ENCODE measurements at places on chromosomes 7 and 10.

DNA sequence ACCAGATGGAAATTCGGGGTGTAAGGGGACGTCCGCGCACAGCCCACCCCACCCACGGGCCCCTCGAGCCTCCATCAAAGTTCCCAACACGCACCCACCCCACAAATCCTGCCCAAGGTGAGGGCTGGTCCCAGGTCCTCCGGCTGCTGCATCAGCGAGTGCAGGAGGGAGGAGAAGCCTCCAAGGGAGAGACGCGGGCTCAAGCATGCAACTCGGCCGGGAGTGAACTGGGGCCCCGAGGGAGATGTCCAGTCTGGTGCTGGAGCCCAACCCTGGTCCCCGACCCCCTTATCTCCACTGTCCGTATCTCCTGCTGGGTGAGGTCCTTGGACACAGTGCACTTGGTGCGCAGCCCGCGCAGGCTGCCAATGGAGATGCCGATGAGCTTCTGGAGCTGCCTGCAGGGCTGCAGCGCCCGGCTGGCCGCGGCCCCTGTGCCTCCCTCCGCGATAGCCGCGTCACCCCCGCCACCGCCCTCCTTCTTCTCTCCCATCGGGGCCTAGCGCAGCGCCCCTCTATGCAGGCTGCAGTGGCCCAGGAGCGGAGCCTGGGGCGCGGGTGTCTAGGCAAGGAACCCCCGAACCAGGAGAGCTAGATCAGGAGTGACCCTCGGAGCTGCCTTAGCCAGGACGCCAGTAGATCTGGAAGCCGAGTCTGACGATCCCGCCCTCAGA, 489.2 kb downstream of the ZNF33B start:
- no peak for DNase-seq

GRCh38 chr7:117010375-117011133, 57.3 kb downstream of the ST7 start:
- peak; percentile 68 for DNase-seq

- DNase-seq = no peak
Observed at GRCh38 chr7:37265006-37265405, 183.7 kb downstream of the ELMO1 start.

DNA sequence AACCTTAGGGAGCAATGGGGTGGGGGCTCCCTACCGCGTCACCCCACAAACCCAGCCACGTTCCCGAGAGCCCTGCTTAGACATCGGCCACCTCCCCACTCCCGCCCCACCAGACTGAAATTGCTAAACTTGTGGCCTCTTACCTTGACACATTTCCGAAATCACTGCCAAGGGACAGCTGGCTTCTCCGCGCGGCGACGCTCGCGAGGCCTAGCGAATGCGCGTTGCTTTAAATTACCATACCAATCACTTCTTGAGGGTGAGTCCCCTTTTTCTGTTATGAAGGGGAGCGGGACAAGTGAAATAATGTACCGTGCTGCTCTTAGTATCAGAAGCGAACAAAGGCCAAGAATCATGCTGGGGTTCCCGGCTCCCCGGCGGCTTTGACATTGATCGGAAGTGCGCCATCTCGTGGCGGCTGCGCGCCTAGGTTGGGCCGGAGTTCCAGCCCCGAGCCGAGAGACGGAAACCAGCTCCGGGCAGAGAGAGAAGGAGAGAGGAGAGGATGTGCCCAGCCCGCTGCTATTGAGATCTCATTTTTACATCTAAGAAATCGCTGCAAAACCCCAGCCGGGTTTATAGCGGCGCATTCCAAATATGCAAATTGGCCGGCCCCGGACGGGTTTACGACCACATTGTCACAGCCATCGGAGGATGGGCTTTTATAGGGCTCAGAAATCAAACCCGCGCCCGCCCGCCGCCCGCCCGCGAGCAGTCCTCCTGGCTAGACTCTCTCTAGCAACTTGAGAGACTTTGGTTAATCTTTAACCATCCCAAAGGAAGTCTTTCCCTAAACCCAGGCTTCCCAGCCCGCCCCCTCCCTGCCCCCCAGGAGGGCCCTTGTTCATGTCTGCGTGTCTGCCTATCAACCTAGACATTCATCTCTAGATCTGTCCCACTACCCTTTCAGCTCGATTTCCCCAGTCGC, 5.3 kb downstream of the HOXA11 start:
- DNase-seq = peak; percentile 85

GRCh38 chr10:48784031-48784430, 99.4 kb downstream of the WDFY4 start:
- no peak for DNase-seq

DNA sequence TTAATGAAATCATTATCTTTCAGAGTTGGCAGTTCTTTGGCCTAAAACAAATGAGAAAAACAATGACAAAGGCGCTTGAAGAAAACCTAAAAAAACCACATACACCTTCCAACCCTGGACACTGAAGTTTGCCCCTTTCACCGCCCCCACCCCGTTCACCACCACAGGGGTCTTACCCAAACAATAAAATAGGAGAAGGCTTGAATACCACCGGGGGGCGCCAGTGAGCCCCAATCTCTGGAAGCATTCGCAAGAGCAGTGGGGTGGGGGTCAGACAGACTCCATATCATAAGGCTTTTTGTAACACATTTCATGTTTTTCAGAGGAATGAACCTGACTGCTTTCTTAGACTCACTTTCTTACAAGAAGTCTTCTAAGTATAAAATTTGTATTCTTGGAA, 163.6 kb downstream of the PIP4K2A start:
- DNase-seq = peak; percentile 43

- DNase-seq = no peak
Observed at GRCh38 chr10:116104210-116104932, 168.6 kb downstream of the GFRA1 start.

- DNase-seq = no peak
Observed at GRCh38 chr10:71840177-71840957, 10.7 kb downstream of the PSAP start.

Data from suppressor macrophage treated with lipopolysaccharide for 4 hours (primary cell).